GM04503 (cell line): ENCODE measurements at places on chromosomes 3 and 15.
A peak's percentile ranks its signal among the peaks of the same experiment; 100 is the strongest.

GRCh38 chr3:46660003-46660402 lies 33.5 kb downstream of the ALS2CL start:
- DNase-seq = no peak

GRCh38 chr3:47416041-47416440 lies 35.2 kb downstream of the PTPN23 start:
- DNase-seq = no peak

- DNase-seq = no peak
Measured at GRCh38 chr3:67866571-67866970, 212.2 kb upstream of the SUCLG2 start.

DNA sequence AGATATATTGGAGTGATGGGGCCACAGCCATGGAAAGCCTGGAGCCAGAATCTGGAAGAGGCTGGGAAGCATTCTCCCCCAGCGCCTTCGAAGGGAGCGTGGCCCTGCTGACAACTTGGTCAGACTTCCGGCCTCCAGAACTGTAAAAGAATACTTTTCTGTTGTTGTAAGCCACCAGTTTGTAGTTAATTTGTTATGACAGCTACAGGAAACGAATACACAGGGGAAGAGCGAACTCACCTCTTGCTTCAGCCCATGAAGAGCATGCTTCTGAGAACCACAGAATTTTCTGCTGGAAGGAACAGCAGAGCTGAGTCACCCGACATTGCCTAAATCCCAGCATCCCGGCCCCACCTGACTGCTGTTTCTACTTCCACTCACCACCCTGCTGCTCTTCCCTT lies 501.7 kb downstream of the SHQ1 start:
- DNase-seq = peak; percentile 98

DNA sequence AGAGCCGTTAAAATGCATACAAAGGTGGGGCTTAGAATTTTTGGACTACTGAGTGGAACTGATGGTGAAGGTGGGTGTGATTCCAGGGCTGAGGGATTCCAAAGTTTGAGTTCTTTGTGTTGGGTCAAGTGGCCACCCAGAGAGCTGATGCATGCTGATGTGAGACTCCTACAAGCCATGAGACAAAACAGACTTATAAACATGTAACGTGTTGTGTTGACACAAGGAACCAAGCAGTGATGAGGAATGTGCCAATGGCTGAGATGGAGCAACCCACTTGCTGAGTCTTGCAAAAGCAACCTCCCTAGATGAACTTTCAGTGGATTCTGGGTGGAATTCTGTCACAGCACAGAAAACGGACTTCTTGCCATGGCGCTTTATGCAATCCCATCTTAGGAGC lies 289.0 kb downstream of the TLE3 start:
- DNase-seq = no peak

- no peak for DNase-seq
Measured at GRCh38 chr15:92610101-92610520, 45.5 kb downstream of the FAM174B start.

GRCh38 chr3:194871864-194872668 lies 186.4 kb downstream of the FAM43A start:
- DNase-seq = peak; percentile 36

- DNase-seq = no peak
Measured at GRCh38 chr3:156586905-156587759, 32.2 kb upstream of the SSR3 start.

DNA sequence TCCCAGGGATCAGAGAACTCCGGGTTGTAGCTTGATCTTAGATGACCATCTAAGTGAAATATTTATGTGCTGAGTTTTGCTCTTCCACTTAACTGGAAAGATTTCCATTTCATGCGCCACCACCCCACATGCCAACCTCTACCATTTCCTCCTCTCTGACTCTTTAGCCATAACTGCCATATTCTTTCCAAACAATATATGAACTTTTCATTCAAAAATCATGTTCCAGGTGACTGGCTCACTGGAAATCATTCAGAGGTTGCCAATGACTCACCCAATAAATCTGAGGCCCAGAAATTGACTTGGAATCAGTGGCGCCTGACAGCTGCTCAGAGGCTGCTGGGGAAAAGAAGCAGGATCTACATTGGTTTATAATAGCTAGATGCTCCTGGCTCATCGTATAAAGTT lies 31.6 kb upstream of the FAM174B start:
- no peak for DNase-seq

GRCh38 chr3:123124971-123125370 lies 58.1 kb downstream of the PDIA5 start:
- DNase-seq = no peak

GRCh38 chr15:29364426-29365078 lies 94.9 kb upstream of the NSMCE3 start:
- peak; percentile 46 for DNase-seq

- DNase-seq = peak; percentile 24
Measured at GRCh38 chr15:59685737-59686297, 3.3 kb downstream of the BNIP2 start.
